ENCODE measurements at places on chromosomes 5 and 9.

GRCh38 chr9:92808726-92809451 lies 44.3 kb upstream of the BICD2 start:
- peak; percentile 69 for DNase-seq

GRCh38 chr9:99264070-99264680 lies 42.1 kb downstream of the SEC61B start:
- peak; percentile 35 for DNase-seq

GRCh38 chr9:120846251-120846889 lies 3.6 kb upstream of the PSMD5 start:
- no peak for DNase-seq

DNA sequence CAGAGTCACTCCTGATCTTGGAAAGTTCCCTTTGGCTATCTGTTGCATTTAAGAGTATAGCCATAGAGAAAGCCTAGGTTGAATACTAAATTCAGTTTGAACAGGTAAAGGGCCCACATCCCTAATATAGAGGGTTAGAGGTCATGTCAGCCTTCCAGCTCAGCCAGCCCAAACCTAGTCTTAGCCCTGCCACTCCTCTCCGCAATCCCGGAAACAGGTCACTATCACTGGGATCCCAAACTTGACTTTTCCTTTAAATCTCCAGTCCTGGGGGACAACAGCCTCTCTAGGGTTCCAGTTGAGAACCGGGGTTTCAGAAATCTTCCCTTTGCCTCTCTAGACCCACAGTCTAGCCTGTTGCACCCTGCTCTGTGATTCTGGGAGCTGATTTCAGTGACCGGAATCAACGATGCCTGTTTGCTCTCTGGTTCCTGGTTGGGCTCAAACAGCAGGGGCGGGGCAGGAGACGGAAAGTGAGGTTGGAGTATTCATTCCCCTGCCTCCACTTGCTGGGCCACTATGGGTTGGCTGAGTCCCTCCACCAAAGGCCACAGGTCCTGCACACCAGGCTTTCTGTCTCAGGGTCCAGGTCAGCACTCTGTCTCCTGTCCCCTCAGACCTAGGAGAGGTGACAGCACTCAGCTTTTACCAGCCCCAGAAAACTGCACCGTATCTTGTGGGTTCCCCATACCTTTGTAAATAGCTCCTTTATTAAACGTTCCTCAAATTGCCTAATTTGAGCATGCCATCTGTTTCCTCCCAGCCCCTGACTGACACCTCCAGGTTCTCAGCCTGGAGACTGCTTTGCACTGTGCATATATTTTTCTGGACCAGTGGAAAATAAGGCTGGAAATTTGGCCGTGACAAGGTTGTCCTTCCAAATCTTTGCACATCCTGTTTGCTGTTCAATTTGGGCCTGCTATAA lies 23.8 kb upstream of the CPEB4 start:
- DNase-seq: no peak

- peak; percentile 85 for DNase-seq
Observed at GRCh38 chr5:141692919-141693725, 11.1 kb upstream of the ARAP3 start.

GRCh38 chr9:20200581-20200980 lies 411.7 kb upstream of the SLC24A2 start:
- DNase-seq: no peak

- no peak for DNase-seq
Observed at GRCh38 chr5:127060470-127060985, 12.8 kb downstream of the C5orf63 start.

DNA sequence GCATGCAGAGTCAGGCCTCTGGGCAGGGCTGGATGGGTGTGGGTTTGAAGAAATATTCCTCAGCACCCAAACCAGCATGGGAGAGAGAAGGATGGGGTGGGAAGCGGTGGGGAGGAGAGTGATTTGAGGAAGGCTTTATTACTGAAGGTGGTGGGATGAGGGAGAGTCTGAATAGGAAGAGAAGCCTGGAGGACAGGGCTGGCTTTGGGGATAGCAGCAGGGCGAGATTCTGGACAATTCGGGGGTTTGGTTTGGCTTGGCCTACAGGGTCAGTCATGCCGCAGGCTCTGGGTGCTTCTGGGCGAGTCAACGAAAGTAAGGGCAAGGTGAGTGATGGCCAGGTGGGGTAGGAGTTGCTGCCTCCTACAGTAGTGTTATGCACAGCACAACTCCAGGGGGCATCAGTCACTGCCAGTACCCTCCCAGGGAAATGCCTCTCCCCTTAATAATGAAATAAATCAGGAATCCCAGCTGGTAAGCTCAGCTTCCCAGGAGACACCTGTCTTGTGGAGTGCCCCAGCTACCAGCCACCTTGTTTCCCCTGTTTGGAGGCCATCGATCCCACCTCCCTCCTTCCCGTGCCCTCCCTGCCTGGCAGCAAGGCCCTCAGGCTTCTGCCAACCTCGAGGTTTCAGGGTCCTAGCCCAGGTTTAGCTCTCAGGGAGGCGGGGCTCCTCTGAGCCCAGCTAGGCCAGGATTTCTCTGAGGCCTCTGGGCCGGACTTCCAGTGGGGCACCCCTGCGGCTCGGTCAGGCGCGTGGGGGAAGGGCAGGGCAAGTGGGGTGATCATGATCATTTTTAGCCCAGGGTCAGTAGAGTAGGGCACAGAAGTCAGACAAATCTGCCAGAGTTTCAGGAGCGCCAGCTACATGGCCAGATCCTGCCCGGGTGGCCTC lies 741 bp upstream of the NKX2-5 start:
- no peak for DNase-seq

DNA sequence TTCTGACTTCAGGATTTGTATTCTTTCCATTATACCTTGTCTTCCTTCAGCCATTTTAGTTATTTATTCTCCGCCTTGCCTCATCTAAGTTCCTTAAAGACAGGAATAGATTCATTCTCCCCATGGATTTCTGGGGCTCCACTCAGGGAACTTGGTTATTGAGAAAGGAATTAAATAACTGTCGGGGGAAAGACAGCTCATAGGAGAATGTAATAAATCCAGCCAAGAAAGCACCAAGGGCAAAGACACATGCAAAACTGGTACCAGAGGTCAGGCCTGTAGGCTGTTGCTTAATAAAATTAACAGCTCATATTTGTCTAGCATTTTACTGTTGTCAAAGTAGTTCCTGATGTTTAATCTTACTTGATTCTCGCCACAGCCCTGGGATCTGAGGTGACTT lies 357.2 kb downstream of the TMEM38B start:
- DNase-seq: no peak

DNA sequence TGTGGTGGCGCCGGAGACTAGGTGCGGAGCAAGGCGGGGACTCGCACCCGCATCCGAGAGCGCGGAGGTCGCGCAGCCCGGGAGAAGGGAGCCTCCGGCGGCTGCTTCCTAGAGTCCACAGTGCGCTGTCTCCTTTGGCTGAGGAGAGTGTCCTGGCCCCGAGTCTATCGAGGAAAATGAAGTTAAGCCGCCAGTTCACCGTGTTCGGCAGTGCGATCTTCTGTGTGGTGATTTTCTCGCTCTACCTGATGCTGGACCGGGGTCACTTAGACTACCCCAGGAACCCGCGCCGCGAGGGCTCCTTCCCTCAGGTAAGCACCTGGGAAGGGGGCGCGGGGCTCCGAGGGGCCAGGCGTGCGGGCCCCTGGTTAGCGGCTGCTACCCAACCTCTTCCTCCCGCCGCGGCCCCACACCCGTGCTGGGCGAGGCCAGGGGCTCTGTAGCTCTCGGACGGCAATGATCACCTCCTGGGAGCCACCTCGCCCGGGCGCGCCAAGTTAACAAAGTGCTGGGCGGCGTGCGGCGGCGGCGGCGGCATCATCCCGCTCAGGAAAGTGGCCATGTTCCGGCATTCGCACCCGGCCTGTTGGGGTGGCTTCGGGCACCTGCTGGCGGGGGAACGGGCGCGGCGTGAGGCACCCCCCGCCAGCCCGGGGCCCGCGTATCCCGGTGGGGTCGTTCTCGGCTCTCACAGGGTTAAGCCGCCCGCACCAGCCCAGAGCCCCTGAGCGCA lies 681 bp downstream of the MAN2A1 start:
- peak; percentile 42 for DNase-seq

DNA sequence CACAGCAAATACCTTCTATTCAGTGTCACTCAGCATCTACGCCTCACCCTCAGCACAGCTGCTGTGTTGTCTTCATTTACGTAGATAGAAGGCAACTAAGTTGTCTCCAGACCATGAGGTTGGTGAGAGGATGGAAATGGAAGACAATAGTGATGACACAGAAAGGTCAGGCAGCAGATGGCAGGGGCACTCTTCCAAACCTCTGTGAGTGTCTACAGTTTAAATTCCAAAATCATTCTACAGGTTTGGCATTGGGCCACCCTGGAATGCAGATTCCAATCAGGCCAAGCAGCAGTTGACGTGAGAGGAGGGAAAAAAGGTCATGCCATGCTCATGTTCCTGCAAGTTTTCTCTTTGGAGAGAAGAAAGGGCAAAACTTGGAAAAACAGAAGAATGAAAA lies 68.7 kb upstream of the ADAMTSL1 start:
- no peak for DNase-seq

DNA sequence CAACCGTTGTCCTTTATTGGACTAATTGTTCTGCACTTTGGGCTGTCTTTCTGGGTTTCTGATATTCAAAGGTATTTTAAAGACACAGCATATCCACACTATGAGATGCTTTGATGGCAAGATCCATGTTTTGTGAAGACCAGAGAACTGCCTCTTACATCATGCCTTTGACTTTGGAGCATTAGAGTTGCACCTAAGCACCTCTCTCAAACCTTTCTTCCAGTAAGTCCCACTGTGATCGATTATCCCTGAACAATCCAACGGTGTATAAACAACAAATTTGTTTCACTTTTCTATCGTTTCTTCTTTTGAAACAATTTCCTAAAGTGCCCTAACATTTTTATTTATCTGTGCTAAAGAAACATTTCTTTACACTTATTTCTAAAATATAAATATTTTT lies 144.4 kb downstream of the KCTD16 start:
- no peak for DNase-seq

DNA sequence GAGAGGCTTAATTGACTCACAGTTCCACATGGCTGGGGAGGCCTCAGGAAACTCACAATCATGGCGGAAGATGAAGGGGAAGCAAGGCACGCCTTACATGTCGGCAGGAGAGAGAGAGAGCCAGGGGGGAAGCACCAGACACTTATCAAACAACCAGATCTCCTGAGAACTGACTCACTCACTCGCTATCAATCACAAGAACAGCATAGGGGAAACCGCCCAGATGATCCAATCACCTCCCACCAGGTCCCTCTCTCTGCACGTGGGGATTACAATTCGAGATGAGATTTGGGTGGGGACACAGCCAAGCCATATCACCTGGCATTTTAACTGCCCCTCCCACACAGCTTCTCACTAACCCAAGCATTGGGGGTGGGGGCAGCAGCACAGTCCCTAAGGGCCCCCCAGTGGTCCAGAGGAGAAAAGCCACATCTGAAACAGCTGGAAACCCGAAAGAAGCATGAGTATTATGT lies 76.1 kb upstream of the ASS1 start:
- DNase-seq: peak; percentile 29

DNA sequence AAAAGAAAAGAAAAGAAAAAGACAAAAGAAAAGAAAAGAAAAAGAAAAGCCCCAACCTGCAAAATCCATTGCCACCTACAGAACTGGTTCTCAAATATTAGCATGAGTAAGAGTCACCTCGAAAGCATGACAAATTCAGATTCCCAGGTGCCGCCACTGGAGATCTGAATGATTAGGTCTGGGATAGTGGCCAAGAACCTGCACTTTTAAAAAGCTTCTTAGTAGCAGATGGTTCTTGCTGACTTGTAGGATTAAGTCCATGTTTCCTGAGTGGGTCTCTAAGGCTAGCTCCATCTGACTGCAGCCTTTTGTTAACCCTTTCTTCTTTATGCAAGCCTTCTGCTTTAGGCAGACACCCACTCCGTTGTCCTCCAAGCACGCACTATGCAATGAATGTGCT lies 178.5 kb upstream of the CDH18 start:
- DNase-seq: no peak

DNA sequence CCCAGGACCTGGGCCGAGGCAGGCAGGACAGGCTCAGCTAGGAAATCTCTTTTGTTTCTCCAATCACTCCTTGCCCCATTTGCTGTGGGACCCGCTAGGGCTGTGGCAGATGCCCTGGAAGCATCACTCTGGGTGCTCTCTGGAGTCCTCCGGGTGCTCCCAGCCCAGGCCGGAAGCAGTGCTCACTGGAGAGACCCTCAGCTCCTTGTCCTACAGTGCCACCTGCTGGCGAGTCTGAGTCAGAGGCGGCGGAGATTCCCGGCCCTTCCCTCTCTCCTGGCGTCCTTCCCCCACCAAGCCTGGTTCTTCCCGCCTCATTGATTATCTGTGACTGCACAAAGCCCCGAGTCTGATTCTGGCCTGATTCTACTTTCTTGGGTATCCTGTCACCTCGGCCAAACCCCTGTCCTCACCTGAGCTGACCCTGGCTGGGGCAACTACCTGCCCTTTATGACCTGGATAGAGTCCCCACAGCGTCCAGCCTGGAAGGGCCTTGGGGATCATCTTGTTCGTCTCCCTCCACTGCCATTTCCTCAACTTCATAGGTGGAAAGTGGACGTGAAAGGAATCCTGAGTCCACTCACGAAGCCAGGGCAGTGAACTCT lies 7.3 kb upstream of the BARHL1 start:
- peak; percentile 42 for DNase-seq

DNA sequence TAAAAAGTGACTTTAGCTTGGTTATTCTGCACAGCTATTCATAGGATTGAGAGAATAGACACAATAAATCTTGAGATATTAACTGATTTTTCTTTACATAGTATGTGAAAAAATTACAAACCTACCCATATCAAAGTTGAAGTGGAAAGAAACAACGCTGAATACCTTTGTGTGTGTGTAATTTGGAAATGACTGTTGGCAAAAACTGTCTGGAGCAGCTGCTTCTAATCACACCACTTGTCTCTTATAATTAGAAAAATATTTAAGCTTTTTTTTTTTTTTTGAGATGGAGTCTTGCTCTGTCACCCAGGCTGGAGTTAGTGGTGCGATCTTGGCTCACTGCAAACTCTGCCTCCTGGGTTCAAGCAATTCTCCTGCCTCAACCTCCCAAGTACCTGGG lies 110.8 kb upstream of the POC5 start:
- DNase-seq: no peak
